ENCODE measurements at places on chromosomes 2 and 18. TPM values are rescaled to one million over a fixed set of nuclear protein-coding genes. Genes with fewer than 3 reads are reported as not detected.

DNA sequence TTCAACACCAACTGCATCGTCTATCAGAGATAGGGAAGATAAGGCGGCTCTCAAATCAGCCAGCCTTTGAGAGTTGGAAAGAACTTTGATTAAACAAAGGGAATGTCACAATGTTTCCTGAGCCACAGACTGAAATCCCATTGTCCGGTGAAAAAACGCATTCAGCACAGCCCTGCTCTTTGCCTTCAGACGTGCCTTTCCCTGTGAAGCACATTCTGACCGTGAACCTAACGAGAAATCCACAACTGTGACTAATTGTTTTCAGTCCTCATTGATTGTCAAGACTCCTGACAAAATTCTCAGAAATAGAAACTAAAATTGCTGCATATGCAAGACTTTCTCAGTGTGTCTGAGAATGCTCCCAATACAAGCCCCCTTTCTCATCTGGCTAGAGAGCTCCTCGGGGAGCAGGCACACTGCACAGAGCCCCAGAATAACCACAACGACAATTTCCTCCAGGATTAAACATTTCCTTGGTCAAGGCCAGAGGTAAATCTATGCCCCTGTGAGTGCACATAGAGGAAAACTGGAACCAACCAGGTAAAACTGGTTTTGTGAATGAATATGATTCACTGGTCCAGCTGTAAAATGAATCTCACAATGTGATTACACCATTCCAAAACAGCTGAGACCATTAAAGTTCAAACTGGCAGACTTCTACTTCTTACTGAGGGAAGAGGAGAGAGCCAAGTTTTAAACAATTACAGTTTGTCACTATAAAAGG lies 561.9 kb upstream of the ID2 start:
- no peak for DNase-seq

DNA sequence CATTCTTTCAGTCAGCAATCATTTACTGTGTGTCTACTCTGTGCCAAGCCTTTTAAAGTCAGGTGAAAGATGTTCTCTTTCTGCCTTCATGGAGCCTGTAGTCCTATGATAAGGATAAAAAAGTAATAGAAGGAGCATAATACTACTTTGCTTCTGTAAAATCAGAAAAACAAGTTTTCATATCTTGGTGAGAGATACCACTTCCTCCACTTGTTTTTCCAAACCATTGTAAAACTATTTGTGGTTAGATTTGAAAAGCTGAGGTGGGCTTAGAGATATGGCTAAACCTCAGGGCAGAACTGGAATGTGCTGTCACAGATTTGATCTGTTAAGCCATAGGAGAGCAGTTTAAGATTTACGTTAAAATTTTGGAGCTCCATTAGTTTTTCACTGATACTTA lies 104.7 kb upstream of the FAM117B start:
- DNase-seq = no peak

- DNase-seq = no peak
Measured at GRCh38 chr2:12507295-12507694, 209.4 kb upstream of the TRIB2 start.

DNA sequence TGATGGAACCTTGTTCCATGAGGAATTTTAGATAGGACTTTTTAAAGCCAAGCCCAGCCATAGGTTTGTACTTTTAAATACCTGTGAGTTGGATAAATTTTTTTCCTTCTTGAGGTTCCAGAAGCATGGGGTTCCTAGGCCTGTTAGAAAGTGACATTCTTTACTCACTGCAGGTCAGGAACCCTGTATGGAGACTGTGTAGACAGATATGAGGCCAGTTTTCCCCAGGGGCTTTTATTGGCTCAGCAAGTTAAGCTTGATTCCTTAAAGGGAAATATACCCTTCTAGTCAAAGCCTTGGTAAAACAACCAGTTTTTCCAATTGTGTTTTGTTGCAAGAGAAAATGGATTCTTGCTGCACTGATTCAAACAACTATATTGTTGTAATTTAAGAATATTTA lies 38.4 kb upstream of the GMCL1 start:
- no peak for DNase-seq

DNA sequence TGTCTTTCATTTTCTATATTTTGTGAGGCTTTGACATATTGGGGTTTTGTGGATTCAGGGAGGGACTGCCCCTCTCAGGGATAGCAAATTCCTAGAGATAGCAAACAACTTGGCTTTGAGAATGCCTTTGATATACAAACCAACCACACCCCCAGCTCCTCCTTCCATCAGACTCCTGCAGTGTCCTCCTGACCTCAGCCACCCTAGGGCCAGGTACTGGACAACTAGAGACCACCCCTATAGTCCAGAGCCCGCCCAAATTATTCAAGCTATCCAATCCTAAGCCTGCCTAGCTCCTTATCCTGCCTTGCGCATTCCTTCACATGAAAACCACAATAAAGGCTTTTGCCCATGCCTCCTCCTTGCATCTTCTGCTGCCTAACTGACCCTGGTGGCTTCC lies 22.9 kb upstream of the STAM2 start:
- DNase-seq = no peak

- no peak for DNase-seq
Measured at GRCh38 chr18:59005262-59005661, 134.4 kb upstream of the SEC11C start.

DNA sequence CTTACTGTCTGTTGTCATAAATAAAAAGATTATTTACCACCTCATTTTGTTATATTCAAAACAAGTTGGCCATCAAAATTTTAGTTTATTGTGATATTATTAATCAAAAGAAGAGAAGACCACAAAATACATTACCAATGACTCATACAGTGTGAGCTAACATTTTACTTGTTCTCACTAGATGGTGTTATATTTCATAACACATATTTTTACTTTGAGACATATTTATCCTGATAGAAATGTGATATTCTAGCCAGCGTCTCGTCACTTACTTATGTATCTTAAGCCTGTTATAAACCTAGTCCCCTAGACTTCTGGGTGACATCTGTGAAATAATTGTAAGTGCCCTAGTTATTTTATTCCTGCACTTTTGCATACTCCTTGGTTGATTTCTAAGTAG lies 263.2 kb downstream of the CDH7 start:
- no peak for DNase-seq

DNA sequence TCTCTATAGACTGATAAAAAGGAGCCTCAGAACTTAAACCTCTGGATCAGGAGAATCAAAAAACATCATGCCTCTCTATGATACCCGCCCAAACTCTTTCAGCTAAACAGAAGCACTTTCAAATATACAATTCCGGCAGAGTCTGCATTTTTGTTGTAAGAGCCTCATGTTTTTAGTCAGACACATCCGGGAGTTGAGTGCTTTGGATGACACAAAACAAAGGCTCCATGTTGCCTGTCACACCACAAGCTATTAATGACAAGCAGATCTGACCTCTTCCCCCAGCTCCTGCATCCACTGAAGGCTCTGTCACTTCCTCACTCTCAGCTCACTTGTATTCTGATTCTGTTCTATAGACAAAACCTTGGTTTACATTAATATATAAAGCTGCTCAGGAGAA lies 33.2 kb downstream of the SLC38A11 start:
- no peak for DNase-seq

- DNase-seq = no peak
Measured at GRCh38 chr2:37427241-37427640, 82.8 kb downstream of the QPCT start.

- peak; percentile 11 for DNase-seq
Measured at GRCh38 chr2:108061439-108062042, 75.2 kb downstream of the SLC5A7 start.

DNA sequence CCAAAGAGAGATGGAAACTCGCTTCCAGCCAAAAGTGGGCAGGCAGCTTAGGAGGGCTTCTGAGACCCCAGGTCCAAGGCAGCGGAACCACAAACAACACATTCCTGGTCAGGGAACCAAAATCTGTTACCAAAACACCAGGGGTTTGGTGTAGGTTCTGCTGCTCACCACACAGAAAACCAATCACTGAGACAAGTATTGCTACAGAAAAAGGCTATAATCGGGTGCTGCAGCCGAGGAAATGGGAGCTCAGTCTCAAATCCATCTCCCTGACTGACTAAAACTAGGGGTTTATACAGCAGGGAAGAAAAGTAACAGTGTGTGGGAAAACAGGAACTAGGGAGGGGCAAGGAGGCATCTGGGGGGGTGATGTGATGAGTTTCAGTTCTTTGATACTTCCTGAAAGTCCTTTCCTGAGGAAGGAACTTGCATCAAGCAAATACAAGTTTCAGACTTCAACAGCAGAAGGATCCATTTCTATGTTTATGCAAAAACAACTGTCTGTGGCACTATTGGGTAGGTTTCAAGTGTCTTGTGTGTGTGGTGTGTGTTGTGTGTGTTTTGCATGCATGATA lies 108.0 kb downstream of the FAM168B start:
- no peak for DNase-seq

- no peak for DNase-seq
Measured at GRCh38 chr2:18153741-18154140, 275.3 kb downstream of the KCNS3 start.

DNA sequence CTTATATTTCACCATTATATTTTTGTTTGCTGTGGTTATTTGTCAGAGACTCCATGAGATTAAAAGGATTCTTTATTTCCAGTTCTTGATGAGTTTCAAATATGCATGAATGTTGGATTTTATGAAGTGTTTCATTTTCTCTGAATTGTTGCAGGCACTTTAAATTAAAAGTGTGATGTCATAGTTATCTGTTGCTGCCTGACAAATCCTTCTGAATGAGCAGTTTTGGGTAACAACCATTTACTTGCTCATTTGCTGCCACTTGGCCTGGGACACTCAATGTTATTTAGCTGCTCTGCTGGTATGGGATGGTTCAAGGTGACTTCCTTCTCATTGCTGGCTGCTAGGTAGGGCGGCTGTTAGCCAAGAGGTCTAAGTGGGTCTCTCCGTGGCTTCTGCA lies 173.5 kb downstream of the LPIN1 start:
- no peak for DNase-seq

DNA sequence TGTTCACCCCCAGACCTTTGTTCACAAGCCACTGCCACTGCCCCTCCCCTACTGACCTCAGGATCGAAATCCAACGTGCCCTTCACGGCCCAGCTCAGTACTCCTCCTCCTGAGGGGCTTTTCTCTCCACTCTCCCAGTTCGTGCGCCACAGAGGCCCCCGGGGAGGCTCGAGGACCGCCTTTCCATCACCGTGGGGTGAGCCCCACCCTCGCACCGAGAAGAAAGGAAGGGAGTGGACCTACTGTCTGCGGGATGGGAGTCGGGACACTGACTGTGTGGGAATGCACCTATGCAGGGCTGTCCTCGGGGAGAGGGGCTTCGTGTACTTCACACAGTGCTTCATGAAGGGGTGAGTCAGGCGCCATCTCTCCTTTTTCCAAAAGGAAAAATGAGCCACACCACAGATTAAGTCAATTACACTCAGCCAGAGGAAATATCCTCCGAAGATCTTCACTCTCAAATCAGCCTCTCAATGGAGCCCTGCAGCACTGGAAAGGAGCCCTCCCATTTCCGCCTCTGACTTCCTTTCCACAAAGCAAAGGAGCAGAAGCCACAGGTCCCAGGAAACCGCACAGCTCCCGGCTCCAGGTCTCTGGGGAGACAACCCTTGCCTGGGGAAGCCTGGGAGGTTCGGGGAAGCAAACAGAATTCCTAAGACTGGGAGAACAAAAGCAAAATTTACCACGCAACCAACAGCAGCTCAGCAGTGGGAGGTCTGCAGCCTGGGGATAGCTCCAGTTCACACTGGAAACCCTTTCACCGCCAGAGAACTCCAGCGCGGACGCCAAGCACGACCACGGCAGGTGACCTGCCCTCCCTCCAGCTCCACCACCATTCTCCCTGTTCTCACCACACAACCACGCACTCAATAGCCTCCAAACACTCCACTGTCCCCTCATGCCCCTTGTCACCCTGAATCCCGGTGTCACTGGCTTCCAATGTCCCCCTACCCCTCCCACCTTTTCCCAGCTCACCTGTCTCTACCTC lies 21.6 kb downstream of the ADCY3 start:
- no peak for DNase-seq

GRCh38 chr18:79071037-79071436 lies 1.8 kb downstream of the ATP9B start:
- DNase-seq = no peak

DNA sequence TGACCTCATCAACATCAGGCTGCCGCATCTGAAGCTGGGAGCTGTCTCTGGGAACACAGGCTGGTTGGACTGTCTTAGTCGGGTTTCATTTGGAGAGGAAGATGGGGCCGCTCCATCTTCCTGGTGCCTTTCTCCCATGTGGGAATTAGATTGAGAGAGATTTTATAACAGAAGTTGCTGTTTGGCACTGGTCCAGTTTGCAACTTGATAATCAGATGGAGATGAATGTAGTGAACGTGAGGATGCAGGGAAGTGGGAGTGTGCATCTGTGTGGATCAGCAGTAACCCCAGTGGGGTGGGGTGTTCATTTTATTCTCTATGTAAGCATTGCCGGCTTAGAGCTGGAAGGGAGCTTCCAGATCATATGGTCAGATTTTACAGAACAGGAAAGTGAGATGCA lies 250.9 kb downstream of the DCDC2C start:
- DNase-seq = no peak

DNA sequence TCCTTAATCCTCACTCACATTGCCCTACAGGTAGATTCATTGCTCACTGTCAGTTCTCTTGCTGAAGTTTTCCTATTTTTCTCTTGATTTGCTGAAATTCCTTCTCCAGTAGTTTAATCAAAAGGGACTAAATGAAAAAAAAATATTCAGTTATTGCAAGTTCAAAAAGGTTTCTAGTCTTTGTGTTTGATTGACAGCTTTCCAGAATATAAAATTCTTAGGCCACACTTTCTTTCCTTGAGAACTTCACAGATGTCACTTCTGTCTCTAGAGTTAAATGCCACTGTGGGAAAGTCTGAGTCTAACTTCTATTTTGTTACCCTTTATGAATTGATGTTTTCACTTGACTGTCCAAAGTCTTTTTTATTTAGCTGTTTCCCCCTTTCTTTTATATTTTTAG lies 25.7 kb downstream of the RRM2 start:
- no peak for DNase-seq

- no peak for DNase-seq
Measured at GRCh38 chr18:52183107-52183506, 156.9 kb upstream of the DCC start.

GRCh38 chr2:208618220-208618619 lies 211.6 kb downstream of the PTH2R start:
- no peak for DNase-seq

DNA sequence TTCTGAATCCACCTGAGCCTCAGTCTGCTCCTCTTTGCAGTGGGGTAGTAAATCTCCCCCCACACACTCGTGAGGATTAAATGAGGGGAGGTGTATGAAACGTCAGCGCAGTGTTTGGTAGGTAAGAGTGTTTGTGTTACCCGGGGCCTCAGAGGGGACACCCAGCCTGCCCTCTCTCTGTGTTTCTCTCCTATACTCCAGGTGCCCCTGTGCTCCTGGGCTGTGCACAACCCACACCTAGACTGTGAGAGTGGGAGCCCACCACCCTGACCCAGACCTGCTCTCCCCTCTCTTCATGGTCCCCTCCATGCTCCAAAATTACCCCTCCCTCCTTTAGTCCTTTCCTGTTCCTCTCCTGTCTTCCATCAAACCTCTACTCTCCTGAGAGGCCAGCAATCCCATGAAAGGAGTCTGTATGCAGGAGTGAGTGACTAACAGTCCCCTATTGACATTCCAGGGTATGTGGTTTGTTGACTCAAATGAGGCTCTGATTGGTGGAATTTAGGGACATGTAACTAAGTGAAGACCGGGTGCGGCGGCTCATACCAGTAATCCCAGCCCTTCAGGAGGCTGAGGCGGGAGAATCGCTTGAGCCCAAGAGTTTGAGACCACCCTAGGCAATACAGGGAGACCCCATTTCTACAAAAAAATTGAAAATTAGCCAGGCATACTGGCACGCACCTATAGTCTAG lies 10.4 kb downstream of the CIB4 start:
- no peak for DNase-seq

The ASIC4 gene
- total RNA-seq = 0.32 TPM

The CGREF1 gene
- 4.1 TPM for total RNA-seq

The ABHD3 gene
- total RNA-seq = 21.4 TPM

The TTN gene
- total RNA-seq = 153 TPM

The PLEKHH2 gene
- 53.6 TPM for total RNA-seq

Measured in urinary bladder (tissue), 4 donors.